Stimulated activated CD4-positive, alpha-beta T cell treated with anti-CD3 and anti-CD28 coated beads, TNF-alpha, amount 100 ng/mL, for 48 hours (primary cell): ENCODE measurements at places on chromosomes 1 and 21.

- no peak for DNase-seq
These were observed 243.4 kb downstream of the KIF26B start for GRCh38 chr1:245398180-245398579.

DNA sequence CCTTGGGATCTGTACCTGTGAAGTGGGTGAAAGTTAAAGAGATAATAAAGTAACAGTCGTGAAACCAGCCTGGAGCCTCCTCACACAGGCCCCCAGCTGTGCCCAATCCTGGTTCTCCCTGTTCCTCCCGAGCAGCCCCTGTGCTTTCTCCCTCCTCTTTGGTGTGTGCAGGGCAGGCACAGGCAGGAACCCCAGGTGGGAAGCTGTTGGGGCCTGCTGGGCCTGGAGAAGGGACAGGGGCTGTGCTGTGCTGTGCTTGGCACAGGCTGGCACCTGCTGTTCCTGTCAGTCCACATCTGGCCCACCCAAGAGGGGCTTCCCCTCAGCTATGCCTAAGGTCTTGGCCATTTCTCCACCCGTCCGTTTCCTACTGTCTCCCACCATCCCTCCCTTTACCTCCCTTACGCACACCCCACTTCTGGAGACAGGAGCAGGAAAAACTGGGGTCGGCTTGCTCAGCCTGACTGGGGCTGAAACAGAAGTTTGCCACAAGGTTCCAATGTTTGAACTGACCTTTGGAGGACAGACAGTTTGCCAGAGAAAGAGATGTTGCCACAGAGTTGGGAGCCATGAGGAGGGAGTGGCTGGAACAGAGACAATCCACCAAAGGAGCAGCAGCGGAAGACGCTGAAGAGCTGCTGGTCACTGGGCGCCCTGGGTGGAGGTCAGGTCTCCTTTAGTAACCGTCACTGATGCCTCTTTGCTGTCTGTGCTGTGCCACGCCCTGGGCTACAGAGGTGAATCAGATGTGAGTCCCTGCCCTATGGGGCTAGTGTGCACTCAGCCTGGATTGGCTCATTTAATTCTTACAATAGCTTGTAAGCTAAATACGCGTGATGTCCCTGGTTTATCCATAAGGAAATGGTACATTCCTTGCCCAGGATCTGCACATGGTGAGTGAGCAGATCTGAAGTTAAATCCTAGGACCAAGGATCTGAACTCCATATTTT lies 18.8 kb upstream of the ARTN start:
- no peak for DNase-seq

- no peak for DNase-seq
These were observed 323.3 kb upstream of the LYPLAL1 start for GRCh38 chr1:218850367-218850766.

DNA sequence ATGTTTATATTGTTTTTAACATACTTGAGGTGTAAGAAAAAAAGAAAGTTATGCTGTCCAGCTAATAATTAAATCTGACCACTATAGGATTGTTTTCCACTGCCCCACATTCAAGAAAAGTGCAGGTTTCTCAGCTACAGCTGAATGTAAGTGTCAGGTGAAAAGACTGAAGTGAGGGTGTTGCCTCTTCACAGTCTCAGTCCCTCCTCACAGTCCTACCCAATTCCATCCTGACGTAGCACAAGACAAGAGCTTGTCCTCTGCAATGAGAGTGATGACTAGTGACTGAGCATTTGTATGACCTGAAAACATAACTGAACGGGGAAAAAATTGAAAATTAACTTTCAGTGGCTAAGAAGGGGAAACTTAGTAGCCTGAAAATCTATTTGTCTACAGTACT lies 1039.5 kb downstream of the ADGRL2 start:
- DNase-seq = no peak

DNA sequence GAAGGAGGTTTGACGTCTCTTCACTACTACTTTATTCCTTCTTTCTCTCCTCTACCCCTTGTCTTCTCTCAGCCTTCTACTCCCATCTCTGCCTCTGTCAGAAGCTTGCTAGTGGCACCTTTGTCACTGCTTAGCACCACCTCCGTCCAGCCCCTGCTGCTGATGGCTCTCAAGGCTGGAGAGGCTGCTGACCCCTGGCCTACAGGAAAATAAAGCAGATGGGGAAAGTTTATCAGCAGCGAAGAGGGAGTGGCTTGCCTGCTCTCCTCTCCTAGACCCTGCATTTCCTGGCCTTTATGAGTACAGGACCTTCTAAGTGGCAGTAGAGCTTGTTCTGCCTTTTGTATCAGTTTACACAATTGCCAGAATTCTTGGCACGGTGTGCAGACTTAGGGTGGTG lies 27.0 kb downstream of the PROX1 start:
- no peak for DNase-seq

GRCh38 chr1:211126622-211127021 lies 7.3 kb downstream of the KCNH1 start:
- DNase-seq = no peak
